ENCODE measurements at places on chromosomes 6 and 20.

- DNase-seq: no peak
Measured at GRCh38 chr20:4449957-4450715, 271.6 kb upstream of the PRND start.

GRCh38 chr6:161301338-161301737, 27.5 kb upstream of the AGPAT4 start:
- no peak for DNase-seq

DNA sequence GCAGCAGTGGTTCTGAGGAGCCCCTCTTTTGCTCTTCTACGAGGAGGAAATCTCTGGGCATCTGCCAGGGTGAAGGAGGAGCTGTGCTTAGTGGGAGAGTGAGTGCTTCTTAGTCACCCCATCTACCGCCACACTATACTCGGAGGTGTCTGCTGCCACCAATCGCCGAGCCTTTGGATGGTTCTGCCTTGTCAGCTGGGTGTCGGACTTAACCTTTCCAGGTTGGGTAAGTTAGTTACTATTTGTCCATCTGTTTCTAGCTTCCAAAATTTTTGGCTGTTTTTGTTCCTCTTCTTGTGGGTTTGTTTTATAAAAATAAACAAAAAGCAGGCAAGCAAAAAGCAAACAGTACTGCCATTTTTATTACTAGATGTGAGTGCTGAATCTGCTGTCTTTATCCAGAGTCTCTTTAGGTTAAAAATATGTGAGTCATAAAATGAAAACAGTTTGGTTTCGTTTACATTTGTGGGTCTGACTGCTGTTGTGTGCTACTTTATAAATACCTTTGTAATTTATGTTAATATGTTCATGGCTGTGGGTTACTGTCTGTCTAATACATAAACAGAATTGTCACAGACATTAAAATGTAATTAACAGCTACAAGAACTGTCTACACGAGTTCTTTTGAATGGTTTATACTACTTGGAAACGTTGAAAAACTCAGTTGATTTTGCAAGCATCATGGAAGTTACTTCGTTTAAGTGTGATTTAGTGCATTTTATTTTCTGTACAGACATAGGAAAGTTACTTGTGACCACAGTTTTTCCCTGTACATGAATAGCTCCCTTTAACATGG, 89.2 kb downstream of the ARID1B start:
- no peak for DNase-seq

GRCh38 chr6:20631549-20631924, 97.3 kb downstream of the CDKAL1 start:
- DNase-seq: peak; percentile 5

GRCh38 chr6:35091346-35092083, 49.6 kb downstream of the TCP11 start:
- no peak for DNase-seq

DNA sequence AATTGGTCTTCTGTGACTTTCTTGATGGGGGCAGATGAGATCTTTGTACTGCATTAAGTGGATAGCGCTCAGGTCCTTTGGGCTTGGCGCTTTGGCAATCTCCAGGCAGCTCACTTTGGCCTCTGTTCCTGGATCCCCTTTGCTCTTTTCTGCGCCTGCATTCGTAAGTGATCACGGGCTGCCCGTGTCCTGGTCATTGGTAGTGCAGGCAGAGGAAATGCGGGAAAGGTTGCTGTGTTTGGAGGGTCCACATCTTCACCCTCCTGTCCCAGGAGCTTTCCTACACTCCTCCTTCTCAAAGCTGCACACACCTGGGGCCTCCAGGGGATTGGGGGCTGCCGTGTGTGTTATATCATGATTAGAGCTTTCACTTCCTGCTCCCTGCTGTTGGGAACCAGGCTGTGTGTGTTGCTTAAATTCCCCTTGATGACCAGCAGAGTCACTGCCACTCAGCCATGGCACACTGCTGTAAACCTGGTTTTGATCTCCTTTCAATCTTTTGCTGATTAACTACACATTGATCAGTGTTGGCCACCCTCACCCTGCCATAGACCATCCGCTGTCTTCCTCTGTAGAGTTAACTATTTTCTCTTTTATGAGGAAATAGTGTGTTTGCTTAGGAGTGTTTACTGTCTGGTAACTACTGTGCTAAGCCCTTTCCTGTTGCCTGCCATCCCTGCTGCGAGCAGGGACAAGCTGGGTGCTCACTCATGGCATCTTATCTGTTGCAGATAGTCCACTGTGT, 13.0 kb upstream of the SNHG17 start:
- DNase-seq: no peak

DNA sequence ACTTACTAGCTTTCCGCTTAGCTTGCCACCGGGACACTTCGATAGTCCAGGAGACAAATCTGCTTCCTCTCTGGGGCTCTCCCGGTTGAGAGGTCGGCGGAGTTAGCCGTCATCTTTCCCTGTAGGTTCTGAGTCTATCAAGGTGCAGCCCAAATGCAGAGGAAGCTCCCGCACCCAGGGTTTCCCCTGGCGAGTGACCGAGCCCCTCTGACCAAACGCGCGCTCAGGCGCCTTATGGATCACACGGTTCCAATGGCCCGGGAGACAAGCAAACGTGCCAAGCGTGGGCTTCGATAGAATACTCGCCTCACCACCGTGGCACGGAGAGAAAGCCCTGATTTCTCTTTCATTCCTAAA, 15.8 kb upstream of the FOXC1 start:
- no peak for DNase-seq

DNA sequence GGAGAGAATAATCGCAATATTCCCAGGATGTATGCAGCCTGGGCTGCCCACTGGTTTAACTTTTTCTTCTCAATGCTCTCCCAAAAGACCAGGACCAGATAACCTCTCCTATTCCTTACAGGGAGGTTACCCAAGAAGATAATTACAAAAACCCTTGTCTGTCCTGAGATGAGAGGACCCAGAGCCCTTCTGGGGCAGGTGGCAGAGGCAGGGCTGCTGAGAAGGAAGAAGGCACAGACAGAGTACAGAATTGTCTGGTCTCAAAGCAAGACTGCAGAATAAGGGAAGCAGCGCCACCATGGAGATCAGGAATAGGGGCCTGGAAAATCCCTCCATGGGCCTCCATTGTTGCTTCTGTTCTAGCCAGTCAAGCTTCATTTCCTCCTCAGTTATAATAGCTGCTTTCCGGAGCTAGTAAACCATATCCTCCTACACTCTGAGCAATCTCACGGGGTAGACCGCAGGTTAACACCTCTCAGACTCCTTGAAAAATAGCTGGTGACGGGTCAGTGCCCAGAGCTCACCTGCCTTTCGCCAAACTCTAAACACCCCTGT, 463 bp upstream of the HLA-DMB start:
- DNase-seq: peak; percentile 53

DNA sequence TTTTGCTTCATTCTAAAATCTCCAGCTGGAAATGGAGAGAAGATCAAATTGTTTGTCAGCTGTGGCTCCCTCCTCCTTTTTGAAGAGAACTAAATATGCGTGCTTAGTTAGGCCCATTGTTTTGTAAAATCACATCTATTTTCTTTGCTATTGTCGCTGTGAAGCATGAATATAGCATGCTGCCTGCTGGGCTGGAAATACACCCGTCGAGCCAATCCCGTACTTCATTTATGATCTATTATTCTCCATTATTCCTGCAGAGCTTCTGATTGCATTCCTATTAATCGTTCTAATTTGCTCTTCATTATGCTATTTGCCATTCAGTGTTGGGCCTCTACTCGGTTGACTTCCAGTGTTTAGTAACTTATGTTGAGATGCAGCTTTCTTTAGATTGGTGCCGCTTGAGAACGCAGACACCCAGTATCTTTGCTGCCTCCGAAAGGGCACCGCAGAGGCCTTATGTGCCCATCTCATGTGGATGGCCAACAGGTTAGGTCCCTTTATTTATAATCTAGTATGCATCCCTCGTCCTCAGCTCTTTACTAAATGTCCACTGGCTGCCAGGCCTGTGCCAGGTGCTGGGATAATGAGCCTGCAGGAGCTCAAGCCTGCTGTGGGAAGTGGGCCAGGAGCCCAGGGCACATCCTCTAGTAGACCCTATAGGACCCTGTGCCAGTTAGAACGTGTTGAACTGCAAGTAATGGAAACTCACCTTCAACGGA, 45.6 kb downstream of the FAM50B start:
- peak; percentile 57 for DNase-seq

DNA sequence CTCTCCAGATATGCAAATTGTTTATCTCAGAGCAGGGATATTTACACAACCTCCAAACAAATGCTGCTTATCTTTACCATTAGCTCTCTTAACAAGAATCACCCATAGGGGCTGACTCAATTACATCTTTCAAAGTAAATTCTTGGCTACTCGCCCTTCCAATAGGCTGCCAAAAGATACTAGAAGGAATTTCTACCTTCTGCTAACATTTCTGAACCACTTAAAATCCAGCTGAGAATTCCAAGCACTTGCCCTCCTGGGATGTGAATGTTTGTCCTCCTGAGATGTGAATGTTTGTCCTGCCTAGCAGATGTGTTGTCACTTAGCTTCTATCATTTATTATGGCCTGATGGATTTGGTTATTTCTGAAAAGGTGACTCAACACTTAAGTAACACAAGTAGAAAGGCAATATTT, 388.0 kb downstream of the GJA1 start:
- DNase-seq: no peak

DNA sequence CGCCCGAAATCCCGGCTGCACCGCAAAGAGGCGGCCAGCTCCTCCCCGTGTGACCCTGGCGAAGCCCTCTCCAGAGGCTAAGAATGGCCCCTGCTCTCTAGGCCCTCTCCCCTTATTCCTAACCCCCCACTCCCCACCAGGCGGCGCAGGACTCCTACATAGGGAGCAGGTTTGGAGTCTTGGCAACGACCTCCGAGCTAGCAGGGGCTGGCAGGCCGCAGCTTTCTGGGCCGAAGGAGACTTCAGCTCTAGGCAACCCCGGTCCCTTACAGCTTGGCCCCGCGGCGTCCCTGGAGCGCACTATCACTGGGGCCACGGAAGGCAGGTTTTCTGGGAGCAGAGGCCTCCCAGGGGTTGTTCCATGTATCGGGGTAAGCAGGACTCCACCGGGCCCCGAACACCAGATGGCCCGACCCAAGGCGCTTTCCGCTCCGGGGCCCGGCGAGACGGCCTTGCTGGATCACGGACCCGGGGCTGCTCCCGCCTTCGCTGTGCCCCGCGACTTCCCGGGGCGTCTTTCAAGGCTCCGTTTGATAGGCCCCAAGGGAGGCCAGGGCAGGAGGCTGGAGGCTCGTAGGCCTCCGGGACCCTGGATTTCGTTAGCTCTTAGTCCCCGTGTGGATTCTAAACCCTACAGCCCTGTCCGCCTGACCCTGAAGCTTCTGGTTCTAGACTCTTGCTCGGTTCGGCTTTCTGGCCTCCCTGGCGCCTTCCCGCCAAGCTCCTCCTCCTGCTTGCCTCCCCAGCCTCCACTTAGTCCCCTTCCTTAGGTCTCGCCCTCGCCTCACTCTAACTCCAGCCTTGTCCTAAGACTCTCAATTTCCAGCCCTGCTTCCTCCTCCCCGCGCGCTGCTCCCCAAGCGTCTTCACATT, 1.9 kb downstream of the SLC32A1 start:
- DNase-seq: peak; percentile 38

- no peak for DNase-seq
Measured at GRCh38 chr6:102389994-102390393, 996.5 kb downstream of the GRIK2 start.

- no peak for DNase-seq
Measured at GRCh38 chr6:70312165-70312745, 9.4 kb upstream of the COL9A1 start.

- no peak for DNase-seq
Measured at GRCh38 chr6:1911474-1911873, 301.8 kb downstream of the FOXC1 start.

GRCh38 chr20:46111028-46111835, 6.9 kb upstream of the CD40 start:
- no peak for DNase-seq

DNA sequence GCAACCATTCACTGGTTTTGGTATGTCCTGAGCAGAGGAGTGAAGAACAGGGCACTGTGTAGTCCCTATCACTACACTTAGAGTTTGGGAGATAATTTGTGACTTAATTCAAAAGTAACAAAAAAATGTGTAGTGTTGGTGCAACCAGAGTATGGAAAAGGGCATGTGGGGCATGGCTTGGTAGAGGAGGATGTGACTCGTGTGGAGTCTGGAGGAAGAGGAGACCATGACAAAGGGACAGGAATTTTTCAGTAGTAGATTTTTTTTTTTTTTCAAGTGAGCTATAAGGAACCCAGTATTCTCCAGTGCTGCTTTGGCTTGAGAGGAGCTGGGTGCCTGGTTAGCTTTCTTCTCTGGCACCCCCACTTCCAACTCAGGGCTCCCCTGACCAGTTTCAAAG, 5.1 kb downstream of the MTRES1 start:
- DNase-seq: no peak

DNA sequence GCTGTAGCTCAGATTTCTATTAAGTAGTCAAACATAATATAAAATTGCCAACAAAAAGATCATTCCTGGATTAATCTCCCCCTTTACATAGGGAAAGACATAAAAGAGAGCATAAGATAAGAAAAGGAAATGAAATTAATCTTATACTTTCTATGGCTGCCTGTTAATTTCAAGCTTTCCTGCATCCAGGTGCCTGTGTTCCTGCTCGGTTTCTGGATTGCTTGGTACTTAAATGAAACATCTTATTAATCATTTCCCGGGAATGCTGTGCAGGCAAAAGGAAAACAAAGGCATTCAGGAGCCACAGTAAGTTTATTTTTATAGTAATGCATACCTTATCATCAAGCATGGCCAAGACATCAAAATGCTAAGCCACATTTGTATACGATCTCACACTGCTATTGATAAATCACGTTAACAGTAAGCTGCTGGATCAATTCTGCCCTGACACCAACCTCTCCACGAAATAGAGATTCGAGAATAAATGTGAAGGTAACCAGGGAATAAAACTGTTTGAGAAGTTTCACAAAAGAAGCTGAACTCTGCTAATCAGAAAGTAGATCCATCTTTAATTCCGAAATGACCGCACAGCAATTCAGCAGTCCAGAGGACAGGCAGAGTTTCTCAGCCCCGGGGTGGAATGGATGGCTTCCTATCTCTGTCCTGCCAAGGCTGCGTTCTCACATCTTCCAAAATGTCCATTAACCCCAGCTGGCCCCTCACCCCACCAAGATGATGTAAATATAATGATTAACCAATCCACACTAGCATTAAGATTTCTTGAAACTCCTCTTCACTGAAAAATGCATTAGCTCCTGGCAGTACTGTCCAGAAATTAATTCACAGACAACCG, 32.6 kb upstream of the APCDD1L start:
- DNase-seq: peak; percentile 53

DNA sequence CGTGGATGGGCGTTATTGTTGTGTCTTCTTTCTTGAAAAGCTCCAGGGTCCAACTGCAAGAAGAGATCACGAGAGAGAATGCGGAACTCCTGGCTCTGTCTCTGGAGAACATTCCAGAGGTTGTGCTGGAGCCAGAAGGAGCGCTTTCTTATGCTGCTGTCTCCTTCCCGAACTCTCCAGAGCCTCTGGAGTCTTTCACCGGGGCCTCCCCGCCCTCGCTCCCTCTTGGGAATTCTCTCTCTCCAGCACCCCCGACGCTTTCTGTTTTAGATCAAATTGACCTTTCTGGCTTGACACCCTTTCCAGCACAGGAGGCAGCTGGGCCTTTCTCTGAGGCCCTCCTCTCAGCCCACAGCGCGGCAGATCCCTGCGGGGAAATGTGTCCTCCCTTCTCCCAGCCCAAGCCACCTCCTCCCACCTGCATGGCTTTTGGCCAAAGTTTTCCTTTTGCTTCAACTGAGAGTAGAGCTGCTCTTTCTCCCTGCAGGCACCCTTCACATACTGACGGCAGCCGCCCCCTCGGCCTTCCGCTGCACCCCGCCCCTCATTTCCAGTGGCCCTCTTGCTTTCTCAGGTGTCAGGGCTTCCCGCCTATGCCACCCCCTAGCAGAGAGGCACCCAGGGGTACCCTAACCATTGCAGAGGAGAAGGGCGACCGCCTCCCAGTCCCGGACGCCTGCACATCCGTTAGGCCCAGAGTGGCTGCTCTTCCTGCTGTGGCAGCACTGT, 6.6 kb upstream of the CCR6 start:
- DNase-seq: no peak

- DNase-seq: no peak
Measured at GRCh38 chr20:50029697-50030461, 47.1 kb downstream of the SNAI1 start.
